ENCODE measurements at places on chromosomes 3 and 15.

DNA sequence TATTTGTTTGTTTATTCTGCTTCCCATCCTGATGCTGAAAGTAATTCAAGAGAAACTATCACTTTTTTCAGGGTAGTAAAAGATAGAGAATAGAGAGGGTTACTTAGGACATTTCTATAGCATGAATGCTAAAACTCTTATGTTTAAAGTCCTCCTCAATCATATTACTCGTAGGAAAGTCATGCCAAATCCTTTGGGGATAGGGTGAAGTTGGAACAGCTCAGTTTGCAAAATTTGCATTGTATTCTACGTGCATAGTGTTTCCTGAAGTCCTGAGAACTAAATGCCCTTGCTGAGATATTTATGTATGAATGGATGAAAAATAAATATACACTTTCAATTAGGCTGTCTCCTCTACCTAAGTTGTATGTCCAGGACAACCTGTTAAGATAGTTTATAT is 14.6 kb downstream of the PLSCR5 start:
- DNase-seq, result no peak

- DNase-seq, result peak; percentile 61
Observed at GRCh38 chr3:159902546-159903314, 85.9 kb upstream of the IL12A start.

- peak; percentile 81 for DNase-seq
Observed at GRCh38 chr3:125381743-125382142, 6.6 kb upstream of the ZNF148 start.

- DNase-seq, result no peak
Observed at GRCh38 chr3:25430935-25431770, 3.1 kb downstream of the RARB start.

DNA sequence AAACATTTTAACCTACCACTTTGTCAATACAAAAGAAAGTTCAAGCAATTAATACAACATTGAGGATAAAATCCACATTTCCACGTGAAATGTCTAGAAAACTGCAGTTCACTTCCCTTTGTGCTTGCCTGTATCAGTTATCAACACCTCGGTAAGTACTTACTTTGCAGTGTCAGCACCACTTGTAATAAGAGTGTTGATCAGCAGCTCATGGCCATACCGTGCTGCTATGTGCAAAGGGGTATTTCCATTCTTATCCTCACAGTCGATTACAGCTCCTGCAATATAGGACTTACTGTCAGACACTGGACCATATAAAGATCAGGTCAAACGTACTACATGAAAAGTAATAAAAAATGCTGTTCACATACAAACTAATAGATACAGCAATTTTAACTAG is 84.4 kb downstream of the ANKRD28 start:
- DNase-seq, result no peak

DNA sequence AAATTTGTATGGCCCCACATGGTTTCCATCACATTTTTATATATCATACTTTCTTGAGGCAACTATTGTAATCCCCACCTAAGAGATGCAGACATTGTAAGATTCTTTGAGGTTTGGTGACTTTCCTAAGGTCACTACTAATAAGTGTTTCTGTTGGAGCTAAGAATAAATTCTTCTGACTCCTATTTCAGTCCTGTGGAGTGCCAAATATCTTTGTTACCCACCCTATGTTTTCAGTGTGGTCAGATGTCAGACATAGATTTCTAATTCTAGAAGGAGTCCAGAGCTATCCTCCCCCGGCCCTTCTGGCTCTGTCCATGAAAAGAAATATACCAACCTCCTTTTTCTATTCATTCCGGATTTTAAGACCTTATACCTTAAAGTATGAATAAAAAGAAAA is 46.2 kb upstream of the FILIP1L start:
- DNase-seq, result no peak

DNA sequence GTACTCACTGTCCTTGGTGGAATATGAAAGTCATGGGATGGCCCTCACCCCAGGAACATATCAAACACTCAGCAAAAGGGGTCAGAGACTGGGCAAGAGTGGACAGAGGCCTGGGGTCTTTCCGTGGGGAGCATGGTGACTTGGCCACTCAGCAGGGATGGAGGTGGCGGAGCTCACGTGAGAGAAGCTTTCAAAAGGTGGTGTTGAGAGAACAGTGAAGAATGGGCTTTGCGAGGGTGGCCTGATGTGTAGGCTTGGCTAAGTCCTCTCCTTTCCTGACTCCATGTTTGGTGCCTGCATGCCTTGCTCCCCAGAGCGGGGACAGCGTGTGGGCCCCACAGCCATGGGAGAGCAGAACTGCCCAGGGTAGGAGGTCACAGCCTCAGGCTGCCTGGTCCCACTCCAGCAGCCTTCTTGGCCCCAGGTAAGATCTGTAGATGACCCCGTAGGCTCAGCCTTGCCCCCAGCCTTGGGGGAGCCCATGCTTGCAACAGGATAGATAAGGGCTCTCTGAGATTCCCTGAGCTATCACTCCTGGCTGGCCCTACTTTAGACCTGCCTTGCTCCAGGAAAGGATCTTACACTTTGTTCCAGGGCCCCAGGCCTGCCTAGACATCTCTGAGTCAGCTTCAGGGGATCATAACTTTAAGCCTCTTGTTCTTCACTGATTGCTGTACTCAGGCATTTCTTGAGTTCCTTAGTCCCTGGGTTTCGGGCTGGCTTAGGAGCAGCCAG is 17.0 kb downstream of the RPLP1 start:
- peak; percentile 88 for DNase-seq

- DNase-seq, result no peak
Observed at GRCh38 chr15:80609091-80609490, 86.0 kb upstream of the ABHD17C start.

- no peak for DNase-seq
Observed at GRCh38 chr3:74115906-74116305, 491.2 kb upstream of the PDZRN3 start.

DNA sequence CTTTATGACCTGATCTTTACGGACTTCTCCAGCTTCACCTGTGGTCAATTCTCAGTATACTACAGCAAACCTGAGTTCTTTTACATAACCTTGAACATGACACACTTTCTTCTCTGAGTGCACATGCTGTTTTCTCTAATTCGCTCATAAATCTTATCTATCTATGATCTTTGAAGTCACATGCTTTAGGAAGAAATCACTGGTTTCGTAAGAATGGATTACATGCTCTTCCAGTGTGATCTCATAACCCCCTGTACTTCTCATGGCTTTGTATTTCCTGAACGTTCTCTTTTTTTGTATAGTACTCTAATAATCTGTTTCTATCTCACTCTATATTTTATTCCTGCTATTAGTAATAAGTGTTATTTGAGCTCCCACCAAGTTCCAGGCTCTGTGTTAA is 1165.2 kb downstream of the TBL1XR1 start:
- no peak for DNase-seq

- DNase-seq, result no peak
Observed at GRCh38 chr3:72818092-72818773, 30.0 kb downstream of the SHQ1 start.

GRCh38 chr3:127903611-127904375 is 11.2 kb upstream of the KBTBD12 start:
- DNase-seq, result no peak

DNA sequence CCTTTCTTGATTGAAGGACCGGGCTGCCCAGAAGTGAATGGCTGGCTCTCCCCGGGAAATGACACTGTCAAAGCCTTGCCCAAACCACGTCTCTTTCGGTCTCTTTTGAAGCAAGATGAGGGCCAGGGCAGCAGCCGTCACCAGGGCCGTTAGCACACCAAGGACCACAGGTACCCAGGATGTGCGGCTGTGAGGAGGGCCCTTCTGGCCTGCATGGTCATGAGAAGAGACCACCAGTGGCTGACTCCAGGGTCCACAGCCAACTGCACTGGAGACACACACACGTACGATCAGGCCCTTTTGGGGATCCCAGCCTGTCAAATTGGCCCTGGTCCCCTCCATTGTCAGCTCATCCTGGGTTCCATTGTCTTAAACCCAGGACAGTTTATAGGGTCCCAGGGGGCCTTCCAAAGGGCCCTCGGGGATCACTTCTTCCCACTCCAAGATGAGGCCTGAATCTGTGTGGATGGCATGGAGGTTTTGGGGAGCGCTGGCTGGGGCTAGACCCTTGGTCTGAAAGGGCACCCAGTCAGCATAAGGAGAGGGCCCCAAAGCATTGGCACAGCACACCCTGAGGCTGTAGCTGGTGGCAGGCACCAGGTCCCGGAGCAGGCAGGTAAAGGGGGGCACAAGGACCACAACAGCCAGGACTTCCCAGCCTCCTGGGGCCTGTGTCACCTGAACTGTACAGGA is 50.9 kb downstream of the ETFA start:
- DNase-seq, result no peak

DNA sequence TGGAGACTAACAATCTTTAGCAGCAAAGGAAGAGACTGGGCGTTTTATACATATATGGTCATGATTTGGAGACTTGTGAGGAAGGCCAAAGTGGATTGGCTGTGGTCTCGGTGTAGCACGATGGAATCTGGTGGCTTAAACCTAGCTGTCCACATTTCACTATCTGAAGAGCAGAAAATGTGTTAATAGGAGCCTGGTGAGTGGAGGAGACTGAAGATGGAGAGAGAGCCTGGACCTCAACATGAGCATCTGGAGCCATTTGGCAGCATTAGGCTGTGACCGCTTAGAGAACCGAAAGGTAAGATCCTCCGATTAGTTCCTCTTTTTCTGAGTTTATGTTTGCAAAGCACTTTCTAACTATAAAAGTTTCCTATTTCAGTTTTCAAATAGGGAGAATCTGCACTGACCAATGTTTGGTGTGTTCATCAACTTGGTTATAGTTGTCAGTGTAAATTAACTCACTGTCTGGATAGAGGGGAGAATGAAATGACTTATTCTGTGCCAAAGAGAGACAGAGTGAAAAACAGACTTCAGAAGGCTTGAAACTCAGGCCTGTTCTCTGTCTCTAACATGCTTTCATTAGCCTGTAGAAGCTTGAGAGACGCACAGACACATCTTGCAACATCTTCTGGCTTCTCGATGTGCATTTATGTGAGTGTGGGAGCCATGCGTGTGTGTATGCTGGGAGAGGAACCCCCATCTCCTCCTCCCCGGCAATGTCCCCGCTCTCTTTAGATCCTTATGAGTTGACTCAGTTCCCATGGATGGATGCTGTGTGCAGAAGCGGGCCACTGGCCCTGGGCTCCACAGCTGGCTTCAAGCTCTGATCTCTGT is 244.7 kb upstream of the TBL1XR1 start:
- no peak for DNase-seq

GRCh38 chr15:88812133-88812532 is 8.9 kb downstream of the ACAN start:
- peak; percentile 68 for DNase-seq

DNA sequence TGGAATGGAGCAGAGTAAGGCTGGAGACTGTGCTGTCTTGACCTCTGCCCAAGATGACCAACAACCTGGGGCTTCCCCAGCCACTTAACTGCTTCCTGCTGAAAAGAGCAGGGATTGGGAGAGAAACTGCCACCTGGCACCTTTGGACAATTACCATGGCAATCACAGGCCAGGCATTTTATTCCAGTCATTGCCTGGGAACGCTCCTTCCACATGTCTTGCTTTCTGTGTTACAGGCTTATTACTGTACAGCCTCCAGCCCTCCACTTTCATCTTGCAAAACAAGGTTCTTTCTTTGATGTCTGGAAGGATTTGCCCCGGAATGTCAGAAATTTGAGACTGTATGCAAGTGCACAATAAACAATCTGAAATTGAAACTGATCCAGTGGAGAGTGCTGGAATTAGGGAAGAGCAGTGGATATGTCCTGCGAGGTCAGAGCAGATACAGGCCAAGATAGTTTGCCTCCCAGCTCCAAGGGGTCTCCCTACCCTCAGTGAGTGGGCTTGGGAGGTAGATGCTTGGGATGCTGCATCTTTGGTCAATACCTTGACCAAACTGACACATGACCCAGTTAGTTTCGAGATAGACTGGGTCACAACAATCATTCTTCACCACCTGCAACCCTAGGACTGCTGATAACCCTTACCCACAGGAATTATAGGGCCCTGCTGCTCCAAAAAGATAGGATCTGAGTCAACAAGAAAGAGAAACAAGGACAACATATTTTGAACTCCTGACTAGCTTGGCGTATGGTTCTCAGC is 2.7 kb downstream of the PPP1R14D start:
- peak; percentile 80 for DNase-seq

DNA sequence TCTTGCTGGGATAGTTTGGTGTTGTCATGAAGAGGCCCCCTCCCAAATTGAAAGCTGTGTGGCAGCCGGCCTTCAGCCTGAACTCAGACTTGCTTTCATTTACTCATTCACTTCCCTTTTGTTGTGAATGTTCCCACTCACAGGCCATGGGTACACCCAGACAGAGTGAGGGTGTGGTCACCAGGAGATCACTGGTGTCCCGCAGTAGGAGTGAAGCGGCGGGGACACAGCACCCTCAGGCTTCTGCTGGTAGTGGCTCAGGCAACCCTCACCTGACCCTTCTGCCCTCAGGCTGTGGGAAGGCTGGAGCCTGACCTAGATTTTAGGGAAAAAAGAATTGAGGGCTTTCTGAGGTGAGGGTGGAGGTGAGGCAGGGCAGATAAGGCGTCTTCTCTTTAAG is 244.4 kb downstream of the SOX2 start:
- DNase-seq, result peak; percentile 68

DNA sequence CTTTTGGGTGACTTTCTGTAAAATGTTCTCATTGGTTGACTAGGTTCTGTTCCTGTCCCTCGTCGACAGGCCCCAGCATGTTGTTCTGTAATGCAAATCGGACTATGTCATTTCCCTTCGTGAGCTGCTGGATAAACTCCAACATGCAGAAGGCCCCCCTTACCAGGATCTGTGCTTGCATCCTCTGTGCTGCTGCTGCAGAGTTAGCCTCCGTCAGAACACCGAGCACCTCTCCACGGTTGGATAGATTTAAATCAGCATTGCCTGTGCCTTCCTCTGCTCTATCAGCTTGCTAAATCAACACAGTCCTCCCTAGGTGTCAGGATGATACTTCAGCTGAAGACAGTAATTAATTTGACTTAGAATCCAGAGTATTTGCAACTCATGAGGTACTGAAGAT is 12.7 kb upstream of the MINDY4B start:
- DNase-seq, result no peak

DNA sequence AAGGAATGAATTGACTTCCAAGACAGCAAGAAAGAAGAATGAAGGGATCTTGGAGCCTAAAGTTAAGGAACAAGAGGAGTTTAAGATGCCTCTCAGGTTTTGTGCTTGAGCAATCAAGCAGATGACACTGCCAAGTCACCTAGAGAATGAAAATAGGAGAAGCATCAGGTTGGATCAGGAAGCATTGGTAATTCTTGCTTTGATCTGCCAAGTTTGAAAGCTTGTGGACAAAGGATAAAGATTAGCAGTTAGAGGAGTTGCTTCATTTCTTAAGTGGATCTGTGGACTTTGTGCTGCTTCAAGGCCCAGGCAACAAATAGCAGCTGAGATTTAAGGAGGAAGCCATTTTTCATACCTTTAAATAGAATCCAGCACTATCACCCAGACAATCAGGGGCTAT is 35.6 kb downstream of the FRMD5 start:
- DNase-seq, result no peak

Data from islet precursor cell (in vitro differentiated cells).